ENCODE measurements at places on chromosomes 11 and 22.

- DNase-seq = no peak
Measured at GRCh38 chr11:28448186-28448585, 340.0 kb downstream of the METTL15 start.

DNA sequence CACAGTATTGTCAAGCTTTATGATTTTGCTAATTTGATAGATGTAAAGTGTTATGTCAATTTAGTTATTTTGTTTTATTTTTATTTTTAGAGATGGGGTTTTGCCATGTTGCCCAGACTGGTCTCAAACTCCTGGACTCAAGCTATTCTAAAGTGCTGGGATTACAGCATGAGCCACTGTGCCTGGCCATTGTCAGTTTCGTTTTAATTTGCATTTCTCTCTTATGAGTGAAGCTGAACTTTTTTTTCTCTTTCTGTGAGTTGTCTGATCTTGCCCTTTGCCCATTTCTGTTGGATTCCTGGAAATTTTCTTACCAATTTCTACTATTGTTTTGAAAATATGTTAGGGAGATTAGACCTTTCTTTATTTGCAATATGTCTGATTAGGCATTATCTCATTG lies 15.5 kb downstream of the NEU3 start:
- no peak for DNase-seq

GRCh38 chr22:41517172-41518047 lies 26.9 kb downstream of the POLR3H start:
- peak; percentile 40 for DNase-seq

GRCh38 chr11:116124922-116125714 lies 620.9 kb upstream of the CADM1 start:
- DNase-seq = no peak

- no peak for DNase-seq
Measured at GRCh38 chr11:34668583-34669053, 47.7 kb downstream of the EHF start.

Data from stimulated activated CD4-positive, alpha-beta T cell treated with anti-CD3 and anti-CD28 coated beads, Interleukin-12 subunit alpha, Interleukin-12 subunit beta, amount 100 ng/mL, for 4 hours (primary cell).